ENCODE measurements at places on chromosomes 5 and 9. TPM values are rescaled to one million over a fixed set of nuclear protein-coding genes. Genes with fewer than 3 reads are reported as not detected.

Gene P4HA2
- 156 TPM for total RNA-seq

Gene NIM1K
- 3.9 TPM for total RNA-seq

Gene AKNA
- total RNA-seq = 11.9 TPM

Gene CCIN
- total RNA-seq = 0.32 TPM

Data from articular chondrocyte of knee joint (primary cell).